ENCODE measurements at places on chromosomes 2 and 18.

GRCh38 chr2:149420053-149420963 is 89.9 kb downstream of the LYPD6 start:
- DNase-seq = no peak

DNA sequence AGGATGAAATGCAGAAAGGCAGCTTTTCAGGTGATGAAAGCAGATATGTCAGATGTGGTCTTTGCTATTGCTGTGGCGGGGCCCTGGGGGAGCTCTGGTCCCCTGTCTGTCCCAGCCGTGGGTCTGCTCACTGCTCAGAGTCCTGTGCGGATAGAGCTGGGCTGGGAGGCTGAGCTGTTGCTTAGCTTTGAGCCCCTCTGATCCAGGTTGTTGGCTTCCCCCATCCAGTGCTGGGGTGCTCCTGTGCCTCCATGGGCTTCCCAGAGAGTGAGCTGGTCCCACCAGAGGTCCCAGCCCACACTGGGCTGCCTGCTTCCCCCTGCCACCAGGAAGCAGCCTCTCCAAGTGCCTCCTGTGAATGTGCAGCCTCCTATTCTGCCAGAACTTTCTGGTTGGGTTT is 55.4 kb downstream of the SH3RF3 start:
- DNase-seq = no peak

DNA sequence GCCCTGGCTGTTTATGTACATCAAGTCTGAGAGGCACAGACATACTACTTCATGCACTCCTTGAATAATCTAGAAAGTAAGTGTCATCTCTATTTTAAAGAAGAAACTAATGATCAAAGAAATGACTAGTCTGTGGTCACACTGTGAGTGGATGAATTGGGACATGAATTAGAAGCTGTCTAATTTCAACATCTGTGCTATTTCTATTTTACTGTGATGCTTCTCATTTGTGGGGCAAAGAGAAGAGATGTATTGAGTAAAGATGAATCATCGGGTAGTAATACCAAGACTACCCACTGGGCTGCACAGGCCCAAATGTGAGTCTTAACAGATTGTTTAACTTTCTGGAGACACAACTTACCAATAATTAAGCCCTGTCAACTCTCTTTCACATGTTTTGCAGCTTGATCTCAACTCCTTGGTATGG is 42.4 kb upstream of the MTIF2 start:
- DNase-seq = no peak

DNA sequence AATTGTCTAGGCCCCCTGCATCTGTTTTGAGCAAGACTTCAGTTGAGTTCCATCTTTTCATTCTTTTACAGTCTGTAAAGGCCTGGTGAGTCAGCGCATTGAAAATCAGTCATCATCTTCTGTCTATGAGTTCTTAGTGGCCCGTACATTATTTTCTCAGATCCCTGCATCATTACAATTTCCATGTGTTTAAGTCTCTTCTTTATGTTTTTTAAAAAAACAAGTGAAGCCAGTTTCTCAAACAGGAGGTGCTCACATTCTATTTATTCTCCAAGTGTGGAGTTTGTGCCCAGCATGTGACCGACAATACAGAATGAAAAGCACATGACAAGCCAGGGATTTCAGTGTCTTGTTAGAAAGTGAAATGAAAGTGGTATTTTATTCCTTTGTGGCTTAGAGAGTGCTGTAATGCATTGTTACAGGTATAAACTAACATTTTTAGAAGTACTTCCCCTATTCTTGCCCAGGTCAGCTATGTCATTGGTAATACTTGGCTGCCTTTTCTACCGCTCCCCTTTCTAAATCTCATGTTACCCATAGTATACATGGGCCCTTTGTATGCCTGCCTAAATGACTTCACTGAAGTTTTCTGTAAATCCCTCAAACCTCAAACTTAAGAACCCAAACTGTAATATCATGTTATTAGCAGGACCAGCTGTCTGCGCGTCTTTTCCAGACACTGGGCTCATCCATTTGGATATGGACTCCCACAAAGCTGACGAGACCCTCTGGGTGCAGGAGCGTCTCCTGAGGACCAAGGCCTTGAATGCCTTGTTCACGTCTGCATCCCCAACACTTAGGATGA is 67.6 kb downstream of the FEZ2 start:
- no peak for DNase-seq

GRCh38 chr18:11064106-11064505 is 85.3 kb downstream of the PIEZO2 start:
- no peak for DNase-seq

GRCh38 chr2:68992933-68993332 is 18.5 kb downstream of the GKN1 start:
- DNase-seq = no peak

GRCh38 chr2:74883011-74883410 is 49.1 kb downstream of the HK2 start:
- no peak for DNase-seq

GRCh38 chr18:3175195-3175758 is 44.5 kb downstream of the MYOM1 start:
- DNase-seq = no peak

DNA sequence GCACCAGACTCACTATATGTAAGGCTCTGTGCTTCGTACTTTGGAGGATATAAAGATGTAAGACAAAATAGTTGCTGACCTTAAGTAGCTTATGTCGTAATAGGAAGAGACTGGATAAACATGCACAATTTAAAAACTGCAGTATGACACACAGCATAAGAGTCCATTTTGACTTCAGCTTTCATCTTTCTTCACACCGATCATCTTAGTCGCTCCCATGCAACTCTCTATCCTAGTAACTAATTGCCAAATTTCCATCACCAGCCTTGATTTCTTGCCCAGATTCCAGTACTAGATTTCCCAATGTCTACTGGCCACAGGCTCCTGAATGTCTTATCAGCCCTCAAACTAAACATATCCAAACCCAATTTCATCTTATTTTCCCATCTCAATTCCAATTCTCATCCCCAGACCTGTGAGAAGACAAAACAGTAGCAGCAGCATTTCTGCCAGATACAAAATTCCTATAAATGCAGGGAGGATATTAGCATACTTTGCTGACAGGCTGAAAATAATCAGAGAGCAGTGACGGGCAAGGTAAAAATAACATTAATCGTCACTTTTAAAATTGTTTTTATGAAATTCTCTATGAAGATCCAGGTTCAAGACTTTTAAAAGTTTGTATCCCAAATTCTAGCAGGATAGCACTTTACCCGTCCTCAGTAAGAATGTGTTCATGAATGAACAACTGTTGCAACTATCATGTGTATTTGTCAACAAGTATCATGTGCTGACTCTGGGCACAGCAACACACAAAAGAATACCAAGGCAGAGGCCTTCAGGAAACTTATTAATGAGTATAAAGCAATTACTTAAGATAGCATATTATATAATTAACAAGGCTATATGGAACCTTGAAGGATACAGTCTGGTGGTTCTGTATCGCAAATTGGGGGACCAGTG is 42.2 kb downstream of the KIDINS220 start:
- DNase-seq = no peak

- DNase-seq = no peak
Measured at GRCh38 chr2:100766806-100767205, 53.1 kb upstream of the NPAS2 start.

DNA sequence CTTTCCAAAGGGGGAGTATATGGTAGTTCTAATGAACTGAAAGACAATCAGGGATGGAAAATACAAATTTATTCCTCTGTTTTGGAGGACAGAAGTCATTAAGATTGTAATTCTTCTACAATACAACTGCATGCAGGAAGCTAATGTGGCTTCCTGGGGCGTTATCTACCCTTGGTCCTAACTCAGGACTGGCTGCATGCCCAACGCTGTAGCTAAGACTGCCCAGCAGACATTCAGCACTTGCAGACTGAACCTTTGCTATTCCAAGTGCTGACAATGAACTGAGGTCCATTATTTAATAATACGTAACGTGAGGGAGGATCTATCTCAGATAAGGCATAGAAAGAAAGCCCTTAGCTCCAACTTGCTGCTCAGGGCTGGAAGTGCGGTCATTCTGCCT is 53.2 kb downstream of the ZAP70 start:
- DNase-seq = no peak

- DNase-seq = no peak
Measured at GRCh38 chr2:26537826-26538475, 60.0 kb upstream of the OTOF start.

GRCh38 chr2:84388921-84389490 is 70.1 kb downstream of the SUCLG1 start:
- no peak for DNase-seq

- no peak for DNase-seq
Measured at GRCh38 chr2:241386519-241386918, 30.4 kb downstream of the FARP2 start.

DNA sequence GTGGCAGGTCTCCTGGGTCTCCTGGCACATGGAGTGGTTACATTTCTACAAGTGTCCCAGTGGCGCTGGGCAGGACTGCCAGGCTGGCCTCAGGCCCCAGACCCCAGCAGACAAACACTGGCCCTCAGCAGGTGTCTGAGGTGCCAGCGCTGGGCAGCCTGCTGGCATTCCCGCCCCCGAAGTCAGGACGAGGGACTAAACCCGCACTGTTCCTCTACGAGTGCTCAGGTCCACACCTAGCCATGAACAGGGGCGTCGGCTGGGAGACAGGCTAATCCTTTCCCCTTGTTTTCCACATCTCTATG is 12.8 kb downstream of the SNED1 start:
- no peak for DNase-seq

DNA sequence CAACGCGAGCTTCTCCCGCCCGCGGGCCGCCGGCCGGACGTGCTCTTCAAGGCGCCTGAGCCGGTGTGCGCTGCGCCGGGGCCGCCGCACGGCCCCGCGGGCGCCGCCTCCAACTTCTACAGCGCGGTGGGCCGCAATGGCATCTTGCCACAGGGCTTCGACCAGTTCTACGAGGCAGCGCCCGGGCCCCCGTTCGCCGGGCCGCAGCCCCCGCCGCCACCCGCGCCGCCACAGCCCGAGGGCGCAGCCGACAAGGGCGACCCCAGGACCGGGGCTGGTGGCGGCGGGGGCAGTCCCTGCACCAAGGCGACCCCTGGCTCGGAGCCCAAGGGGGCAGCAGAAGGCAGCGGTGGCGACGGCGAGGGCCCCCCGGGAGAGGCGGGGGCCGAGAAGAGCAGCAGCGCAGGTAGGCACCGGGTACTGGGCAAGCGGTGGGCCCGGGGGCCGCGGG is 676 bp downstream of the HOXD11 start:
- DNase-seq = no peak

Measured in cerebellar nuclear complex (tissue), 1 donor.